Left ventricle myocardium inferior (tissue), 1 donor: ENCODE measurements at places on chromosomes 11 and 22. TPM values are rescaled to one million over a fixed set of nuclear protein-coding genes. Genes with fewer than 3 reads are reported as not detected.

KDM4F gene
- not detected for total RNA-seq

B4GALNT4 gene
- 1.5 TPM for total RNA-seq

OR52H1 gene
- total RNA-seq = not detected

LRRC56 gene
- 0.25 TPM for total RNA-seq

FADS3 gene
- 65.5 TPM for total RNA-seq

GRIA4 gene
- not detected for total RNA-seq

OR8D1 gene
- total RNA-seq = not detected

TRIM29 gene
- total RNA-seq = not detected

- no peak for DNase-seq
These were observed 39.7 kb downstream of the CACNA1I start for GRCh38 chr22:39610246-39610645.

- no peak for DNase-seq
These were observed 43.6 kb upstream of the HORMAD2 start for GRCh38 chr22:30036656-30037055.

- DNase-seq = no peak
These were observed 15.5 kb upstream of the RASSF10 start for GRCh38 chr11:12993626-12994025.

DNA sequence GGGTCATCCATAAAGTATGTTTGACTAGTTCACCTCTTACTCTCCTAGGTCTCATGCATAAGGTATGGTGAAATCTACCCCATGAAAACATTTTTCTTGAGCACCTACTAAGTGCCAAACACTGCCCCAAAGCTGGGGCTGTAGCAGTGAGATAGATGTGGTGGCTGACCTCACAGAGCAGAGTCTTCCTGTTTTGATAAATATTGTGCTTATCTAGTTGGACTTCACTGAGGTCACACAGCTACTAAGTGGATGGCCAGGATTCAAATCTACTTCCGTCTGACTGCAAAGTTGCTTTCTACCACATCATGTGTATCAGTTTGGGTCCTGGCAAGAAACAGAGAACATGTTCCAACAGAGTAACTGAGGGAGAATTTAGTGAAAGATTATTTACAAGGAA, 6.4 kb upstream of the HTATIP2 start:
- no peak for DNase-seq

GRCh38 chr11:109383306-109383705, 38.7 kb upstream of the C11orf87 start:
- DNase-seq = no peak

DNA sequence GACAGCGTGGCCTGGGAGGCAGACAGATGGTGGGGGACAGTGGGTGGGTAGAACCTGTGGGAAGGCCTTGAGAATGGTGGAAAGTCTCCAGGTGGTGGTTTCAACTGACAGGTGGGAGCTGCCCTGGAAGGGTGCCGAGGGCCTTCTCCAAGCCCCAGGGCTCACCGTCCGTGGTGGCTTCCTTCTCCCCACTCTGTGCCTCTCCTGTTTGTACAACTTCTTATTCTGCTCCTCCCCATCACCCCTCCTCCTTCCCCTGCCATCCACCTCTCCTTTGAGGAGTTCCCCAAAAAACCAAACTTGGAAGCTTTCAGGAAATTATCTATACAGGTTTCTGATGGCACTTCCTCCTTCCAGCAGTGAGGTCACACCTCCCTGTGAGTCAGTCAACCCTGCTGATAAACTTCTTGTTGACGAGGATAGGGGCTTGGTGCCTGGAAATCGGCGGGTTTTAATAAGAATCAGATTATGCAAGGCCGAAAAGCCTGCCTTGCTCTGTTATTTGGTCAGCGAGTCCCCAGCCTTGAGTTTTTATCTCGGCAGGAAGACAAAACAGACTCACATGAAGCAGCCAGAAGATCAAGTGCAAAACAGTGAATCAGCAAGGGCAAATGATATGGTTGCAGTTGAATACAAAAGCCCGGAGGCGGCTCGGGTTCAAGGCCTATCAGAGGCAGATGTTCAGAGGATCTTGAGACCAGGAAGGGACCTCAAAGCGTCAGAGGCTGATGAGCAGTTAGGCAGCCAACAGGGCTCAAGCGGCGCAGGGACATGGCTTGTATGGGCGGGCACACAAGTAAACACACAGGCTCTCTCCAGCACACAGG, 9.5 kb upstream of the ST3GAL4 start:
- DNase-seq = no peak

- no peak for DNase-seq
These were observed 115.5 kb upstream of the CCDC90B start for GRCh38 chr11:83401506-83402225.

GRCh38 chr11:35042224-35042623, 96.7 kb upstream of the CD44 start:
- no peak for DNase-seq

DNA sequence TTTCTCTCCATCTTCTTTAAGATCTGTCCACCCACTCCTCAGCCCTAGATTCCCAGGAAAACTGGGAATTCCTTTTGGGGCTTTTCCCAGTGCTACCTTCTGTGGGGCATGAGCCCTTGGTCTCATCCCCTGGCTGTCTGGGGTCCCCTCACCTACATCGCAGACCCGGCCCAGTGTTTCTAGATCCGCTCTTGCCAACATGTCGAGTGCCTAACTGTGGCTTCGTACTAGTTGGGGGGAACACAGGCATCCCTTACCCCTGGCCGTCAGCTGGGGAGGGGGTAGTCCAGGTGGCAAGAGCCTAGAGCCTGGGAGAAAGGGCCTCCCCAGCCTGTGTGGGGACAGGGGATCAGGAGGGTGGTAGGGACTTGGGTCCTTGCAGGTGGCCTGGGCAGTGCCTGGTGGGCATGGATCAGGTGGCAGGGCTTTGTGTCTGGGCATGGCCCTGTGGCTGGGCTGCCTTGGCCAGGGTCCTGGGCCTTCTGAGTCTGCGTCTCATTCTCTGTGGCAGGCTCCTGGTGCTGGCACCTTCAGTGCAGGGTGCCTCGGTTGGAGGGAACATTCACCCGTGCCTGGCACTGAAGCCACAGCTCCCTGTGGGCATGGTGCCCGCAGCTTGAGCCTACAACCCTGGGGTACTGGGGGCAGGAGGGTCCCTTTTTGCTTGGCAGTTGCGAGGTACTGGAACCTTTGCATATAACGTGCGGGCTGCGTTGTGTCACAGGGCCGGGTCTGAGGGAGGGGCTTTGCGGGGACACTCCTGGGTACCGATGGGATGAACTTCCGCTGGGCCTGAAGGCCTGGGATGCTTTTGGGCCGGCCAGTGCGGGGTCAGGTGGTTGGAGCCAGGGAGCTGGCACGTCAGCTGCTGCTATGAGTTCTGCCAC, 4.1 kb downstream of the KCNQ1 start:
- no peak for DNase-seq

GRCh38 chr22:46612904-46613605, 7.1 kb upstream of the GRAMD4 start:
- DNase-seq = peak; percentile 42

DNA sequence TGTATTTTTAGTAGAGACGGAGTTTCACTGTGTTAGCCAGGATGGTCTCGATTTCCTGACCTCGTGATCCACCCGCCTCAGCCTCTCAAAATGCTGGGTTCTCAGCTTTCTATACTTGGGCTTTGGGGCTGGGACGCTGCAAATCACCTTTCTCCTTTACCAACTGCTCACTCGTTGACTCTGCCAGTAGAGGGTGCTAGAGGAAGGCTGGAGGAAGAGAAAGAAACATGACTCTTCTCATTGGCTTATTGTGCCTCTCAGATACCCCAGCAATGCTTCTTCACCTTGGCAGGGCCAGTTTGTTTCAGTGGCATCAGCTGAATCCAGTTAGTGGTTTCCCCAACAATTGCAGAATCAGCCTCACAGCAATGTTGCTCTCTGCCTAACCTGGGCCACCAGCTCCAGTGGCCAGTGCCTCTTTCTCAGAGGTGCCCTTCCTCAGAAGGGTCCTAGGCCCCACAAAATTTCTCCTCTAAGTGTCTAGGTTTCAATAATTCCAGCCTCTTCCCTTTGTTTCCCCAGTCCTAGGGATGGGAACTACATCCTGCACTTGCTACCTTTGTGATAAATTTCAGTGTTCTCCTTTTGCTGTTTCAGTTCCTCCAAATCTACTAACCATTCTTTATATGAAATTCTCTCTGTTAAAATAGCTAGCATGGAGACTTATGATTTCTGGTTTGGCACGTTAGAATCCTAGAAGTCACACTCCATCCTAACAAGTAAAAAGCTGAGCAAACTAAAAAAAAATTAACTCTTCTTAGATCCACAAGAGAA, 71.5 kb upstream of the VSTM5 start:
- no peak for DNase-seq

GRCh38 chr11:66100272-66101065, 30.4 kb downstream of the PACS1 start:
- DNase-seq = peak; percentile 81
